ENCODE measurements at places on chromosomes 11 and 22. TPM values are rescaled to one million over a fixed set of nuclear protein-coding genes. Genes with fewer than 3 reads are reported as not detected.

Gene C11orf86
- total RNA-seq: not detected

DNA sequence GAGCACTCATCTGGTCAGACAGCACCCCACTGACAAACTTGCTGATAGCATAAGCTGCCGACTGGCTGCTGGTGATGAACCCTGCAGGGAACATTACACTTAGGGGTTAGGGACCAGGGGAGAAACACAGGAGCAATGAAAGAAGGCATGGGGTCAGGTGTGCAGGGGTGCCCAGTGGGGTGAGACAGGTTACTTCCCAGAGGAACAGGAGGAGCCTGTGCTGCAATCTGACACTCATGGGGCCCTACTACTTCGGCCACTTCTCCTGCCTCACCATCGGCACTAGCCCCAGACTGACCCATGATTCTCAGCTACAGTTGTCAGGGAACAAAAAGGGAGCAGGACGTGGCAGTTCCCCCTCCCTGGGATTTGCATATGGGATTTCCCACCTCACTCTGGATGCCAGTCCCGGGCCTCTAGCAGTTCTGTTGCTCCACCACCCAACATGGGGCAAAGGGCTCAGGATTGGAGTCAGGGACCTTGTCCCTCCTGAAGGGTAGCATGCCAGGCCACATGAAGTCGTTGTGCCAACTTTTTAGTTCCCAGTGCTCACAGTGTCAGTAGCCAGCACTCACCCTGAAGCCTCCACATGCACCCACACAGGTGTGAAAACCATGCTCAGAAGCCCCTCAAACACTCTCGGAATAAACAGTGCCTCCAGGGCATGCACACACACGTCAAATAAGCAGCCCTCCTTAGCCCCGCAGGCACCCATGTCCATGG, 2.2 kb downstream of the SLC37A4 start:
- no peak for DNase-seq

- DNase-seq: no peak
These were observed at the start of gene SLC6A5 for GRCh38 chr11:20599221-20600019. SLC6A5 (plus strand) TSS chr11:20599608; CDS start chr11:20599673, 65 bp downstream.

DNA sequence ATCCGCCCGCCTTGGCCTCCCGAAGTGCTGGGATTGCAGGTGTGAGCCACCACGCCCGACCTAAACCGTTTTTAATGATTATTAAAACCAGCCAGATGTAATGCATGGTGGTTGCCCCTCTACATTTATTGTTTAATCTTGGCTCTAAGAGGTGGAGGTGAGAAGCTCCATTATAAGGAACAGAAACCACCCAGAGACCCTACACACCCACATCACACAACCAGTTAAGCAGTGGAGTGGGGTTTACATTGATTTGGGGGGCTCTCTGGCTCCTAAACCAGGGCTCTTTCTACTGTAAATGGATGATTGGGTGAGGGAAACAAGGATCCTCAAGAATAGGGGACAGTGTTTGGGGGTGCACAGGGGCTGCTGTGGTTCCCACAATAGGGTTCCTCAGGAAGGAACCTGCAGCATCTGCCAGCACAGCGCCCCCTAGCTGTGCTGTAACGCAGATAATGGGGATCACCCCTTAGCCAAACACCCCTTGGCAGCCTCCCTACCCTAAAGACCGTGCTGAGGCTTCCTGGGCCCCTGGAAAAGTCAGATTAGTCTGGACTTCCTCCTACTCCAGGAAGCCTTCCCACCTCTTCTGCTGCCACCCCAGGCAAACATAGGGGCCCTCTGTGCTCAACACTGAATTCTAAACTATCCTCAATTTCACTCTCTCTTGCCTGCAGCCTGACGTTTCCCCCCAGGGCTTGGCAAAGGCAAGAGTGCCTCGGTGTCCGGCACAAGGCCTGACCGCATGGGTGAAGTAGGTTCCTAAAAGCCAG, 2.4 kb downstream of the MPST start:
- DNase-seq: no peak

DNA sequence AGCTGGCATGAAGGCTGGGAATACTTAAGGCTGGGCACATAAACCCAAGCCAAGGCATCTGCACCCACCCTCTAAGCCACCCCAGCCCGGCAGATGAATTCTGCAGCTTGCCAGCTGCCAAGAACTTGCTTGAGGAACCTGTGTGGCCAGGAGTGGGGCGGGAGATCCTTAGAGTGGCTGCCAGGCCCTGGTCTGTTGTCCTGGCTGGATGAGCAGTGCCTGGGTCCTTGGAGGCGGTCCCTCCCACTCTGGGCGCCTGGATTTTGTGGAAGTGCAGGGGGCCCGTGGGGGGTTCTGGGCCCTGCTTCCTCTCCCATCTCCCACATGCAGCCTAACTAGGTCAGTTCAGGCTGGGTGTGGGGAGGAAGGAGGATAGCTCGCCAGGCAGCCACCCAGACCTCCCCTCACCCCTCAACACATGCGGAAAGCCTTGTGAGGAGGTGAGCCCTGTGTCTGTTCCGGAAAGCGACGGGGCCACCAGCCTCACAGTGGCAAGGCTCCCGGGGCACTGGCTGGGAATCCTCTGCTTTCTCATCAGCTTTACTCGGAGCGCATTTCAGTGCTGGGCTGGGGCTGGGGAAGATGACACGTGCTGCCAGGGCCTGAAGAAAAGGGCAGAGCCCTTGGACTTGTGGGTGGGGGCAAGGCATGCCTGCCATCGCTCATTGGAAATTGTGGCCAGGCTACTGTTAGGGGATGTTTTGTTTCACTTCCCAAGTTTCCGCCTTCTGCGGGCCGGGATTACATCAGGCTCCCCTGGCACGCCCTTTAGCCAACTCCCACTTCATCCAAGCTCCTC, 8.4 kb downstream of the DAGLA start:
- peak; percentile 93 for DNase-seq
